ENCODE measurements at places on chromosomes 16 and 17.

- no peak for DNase-seq
These were observed at the start of gene APOBR for GRCh38 chr16:28494121-28494851. APOBR (plus strand) TSS chr16:28494643; CDS start chr16:28494682, 39 bp downstream.

DNA sequence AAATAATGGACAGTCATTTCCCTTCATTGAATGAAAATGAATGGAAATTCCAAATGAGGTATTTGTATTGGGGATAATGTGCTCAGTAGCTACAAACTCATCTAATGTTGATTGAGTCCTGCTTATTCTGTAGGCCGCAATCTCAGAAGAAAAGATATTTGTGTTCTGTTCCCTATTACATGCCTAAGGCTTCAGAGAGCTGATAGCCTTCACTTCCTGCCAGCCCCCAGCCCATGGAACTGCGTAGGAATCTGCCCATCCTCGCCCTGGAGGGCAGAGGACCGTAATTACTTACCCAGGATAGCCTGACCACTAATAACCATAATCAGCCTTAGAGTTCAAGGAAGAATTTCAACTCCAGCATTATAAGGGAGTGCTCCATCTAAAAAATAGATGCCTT lies 17.9 kb upstream of the SNTB2 start:
- DNase-seq: no peak

GRCh38 chr17:7367083-7367482 lies 12.1 kb downstream of the TMEM95 start:
- DNase-seq: no peak

- DNase-seq: no peak
These were observed 9.4 kb downstream of the GRIN2C start for GRCh38 chr17:74850310-74850709.

GRCh38 chr16:79183571-79183970 lies 417.0 kb downstream of the MAF start:
- DNase-seq: no peak

GRCh38 chr17:49213847-49214246 lies 3.3 kb downstream of the ABI3 start:
- DNase-seq: no peak

DNA sequence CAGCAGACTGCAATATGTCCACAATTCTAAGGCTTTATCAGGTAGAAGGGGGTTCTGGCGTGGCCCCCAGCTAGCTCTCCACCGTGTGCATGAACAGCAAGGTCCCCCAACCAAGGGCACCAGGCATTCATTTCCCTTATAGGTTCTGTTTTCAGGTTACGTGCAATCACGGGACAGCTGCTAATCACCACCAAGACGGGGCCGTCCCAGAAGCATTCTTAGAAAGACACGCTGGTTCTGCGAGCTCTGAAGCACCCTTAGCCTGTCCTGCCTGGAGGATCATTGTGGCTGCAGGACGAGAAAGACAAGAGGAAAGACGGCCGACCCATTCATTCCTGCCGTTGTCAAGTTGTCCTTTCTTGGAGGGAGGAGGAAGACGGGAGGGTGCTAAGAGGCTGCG lies 302.9 kb downstream of the SOX9 start:
- DNase-seq: no peak

DNA sequence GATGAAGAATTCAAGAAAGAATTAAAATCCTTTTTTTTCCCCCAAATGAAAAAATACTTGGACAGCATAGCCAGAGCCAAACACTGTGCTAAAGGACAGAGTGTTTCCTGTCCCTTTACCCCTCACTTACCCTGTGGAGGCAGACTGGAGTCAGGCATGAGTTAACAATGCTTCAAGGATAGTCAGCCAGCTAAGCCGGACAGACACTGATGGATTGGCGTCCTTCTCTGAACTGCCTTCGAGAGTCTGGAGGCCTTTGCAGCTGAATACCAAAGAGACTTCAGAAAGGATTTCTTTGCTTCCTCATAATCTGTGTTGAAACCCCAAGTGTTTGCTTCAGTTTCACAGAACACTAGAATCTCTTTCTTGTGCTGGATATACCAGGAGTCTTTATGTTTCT lies 4.6 kb downstream of the METTL9 start:
- DNase-seq: no peak

DNA sequence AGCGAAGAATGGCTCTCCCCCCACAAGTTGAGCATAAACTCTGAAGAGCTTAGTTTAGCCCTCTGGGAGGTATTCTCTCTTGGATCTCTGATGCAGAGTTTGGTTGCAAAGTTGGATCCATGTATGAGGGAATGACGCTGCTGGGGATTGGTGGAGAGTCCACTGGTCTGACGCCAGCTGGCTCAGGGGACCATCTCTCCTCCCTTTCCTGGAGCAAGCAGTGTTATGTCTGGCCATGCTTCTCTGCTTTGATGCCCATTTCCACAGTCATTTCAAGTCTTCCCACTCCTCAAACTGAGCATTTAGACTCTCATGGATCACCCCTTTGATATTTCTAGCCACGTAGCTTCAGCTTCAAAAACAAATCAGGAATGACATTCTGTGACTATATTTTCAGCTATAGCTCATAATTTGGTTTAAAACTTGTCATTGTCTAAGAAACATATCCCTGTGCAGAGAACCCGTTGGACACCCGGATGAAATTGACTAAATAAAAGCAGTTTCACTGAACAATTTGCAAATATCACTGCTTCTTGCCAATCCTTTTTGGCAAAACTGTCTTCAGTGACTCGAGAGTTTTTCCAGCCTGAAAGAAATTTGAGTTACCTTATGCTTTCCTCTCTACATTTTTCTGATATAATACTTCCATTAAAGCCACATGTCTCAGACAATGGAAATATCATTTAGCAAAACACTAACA lies 193.4 kb upstream of the CDH11 start:
- DNase-seq: no peak

DNA sequence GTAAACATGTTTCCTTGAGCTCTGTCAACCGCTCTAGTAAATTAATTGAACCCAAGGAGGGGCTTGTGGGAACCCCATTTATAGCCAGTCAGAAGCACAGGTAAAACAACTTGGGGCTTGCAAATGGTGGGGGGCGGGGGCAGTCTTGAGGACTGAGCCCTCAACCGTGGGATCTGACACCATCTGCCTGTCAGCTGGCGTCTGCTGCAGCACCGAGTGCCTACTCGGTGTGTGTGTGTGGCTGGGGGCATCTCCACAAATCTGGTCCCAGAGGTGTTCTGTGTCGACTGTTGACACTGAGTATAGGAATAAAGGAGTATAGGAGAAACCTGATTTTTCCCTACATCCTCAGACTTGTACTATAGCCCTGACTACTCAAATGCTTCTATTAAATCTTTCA lies 20.6 kb downstream of the CREBBP start:
- DNase-seq: no peak

DNA sequence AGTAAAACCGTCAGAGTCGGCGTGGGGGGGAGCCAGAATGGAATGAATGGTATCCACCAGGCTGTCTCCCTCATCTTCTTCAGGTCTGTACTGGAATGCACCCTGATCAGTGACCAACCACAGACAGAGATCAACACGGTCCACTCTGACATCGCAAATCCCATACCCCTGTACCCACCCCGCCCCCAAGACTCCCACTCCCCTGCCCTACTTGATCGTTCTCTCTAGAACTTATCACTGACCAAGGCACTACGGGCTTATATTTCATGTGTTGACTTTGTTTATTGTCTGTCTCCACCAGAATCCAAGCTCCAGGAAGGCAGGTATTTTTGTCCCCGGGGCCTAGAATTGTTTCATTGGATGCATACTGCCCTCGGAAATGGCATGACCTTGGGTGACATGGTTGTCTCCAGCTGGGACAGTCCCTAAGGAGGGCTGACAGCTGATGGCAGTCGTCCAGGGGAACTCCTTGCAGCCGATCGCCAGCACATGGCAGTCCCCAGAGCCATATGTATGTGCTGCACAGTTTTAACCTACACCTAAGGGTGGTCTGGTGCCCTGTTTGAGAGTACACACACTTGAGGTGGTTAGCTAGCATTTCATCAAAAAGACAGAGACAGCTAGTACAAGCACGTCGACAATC lies 526 bp upstream of the MFSD6L start:
- DNase-seq: no peak

DNA sequence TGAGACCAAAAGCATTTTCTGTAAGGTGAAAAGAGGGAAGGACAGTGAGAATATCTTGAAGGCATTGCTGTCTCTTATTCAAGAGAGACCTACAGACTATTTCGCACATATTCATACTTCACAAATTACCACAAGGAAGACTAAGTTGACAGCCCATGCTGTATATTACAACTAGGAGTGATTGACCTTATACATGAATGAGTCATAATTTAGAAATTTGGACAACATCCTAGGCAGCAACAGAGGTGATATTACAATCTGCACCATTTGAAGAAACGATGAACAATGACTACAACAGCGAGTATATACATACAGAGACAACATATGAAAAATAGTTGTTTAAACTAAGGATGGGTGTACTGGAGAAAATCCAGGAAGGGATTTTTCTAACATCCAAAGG lies 971.7 kb downstream of the CDH11 start:
- no peak for DNase-seq

- DNase-seq: no peak
These were observed 113.4 kb upstream of the CDH8 start for GRCh38 chr16:62149631-62150030.

DNA sequence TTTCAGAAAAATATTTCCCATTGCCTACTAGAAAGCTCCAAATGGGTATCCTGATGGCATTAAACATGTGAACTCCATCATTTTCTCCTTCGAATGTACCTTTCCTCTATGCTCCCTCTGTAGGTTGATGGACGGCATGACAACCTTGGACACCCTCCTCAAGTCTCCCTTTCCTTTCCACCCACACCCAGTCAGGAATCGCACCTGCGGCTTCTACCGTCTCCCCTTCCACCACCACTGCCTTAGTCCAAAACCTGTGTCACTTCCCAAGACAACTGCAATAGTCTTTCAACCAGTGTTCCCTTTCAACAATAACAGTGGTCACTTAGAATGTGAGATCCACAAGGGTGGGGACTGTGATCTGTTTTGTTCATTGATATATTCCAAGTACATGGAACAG lies 233.1 kb upstream of the AXIN2 start:
- no peak for DNase-seq

DNA sequence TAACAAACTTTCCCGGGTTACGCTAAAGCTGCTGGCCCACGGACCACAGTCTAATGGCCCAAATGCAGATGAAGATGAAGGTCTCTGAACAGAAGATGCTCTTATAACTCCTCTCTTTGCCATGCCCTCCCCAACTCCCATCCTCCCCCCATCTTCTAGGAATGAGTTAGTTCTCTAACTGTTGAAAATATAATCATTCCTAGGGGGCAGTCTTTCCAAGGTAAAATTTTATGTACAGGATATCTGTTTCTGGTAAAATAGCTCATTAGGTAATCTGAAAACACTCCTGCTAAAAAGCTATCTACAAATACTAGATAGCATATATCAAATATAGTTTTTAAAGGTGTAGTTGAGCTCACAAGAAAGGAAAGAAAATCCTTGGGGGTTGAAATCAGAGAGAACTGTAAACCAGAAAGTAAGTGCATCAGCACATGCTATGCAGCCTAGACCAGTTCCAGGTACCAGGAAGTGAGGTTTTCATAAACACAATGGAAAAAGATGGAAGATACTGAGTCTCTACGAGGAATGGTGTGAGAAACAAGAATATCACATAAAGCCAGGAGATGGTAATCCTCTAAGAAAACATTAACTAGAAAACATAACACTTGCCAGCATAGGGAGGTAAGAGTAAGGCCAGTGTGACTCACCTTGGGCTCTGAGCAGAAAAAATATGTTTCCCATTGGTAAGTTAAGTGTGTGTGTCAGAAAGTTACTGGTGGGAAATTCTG lies 38.1 kb downstream of the CMC2 start:
- DNase-seq: no peak

DNA sequence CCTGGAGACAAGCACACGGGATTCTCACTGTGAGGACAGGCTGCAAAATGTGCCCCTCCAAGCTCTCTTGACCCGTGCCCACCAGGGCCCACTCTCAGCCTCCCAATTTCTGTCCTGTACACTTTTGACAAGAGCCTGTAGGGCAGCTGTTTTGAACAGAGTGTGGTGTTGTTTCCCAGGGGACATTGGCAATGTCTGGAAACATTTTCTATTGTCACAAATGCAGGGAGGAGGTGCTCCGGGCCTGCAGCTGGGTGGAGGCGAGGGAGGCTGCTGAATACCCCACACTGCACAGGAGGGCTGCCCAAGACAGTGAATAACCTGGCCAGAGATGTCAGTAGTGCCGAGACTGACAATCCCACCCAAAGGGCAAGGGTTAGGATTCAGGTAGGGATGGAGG lies 10.5 kb downstream of the CEP295NL start:
- DNase-seq: no peak

GRCh38 chr17:76752006-76752405 lies 14.1 kb downstream of the MFSD11 start:
- DNase-seq: no peak

DNA sequence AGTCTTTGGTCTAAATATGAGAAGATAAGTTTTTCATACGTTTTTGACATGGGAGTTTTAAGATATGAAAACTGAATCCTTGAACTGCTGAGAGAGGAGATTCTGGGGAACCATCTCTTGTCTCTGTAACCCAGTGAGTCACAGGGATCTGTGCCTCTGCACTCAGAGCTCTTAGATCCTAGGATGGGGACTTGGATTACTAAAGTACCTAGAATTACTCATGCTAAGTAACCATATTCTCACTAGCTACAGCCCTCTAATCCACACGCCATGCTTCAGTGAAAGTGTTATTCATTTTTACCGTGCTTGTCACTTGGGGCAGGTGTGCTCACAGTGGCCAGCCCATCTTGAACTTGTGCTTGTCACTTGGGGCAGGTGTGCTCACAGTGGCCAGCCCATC lies 2.0 kb downstream of the MRM3 start:
- no peak for DNase-seq

- no peak for DNase-seq
These were observed 977.4 kb downstream of the KCNJ18 start for GRCh38 chr17:22669721-22670120.

GRCh38 chr17:59914274-59914854 lies 21.4 kb downstream of the RPS6KB1 start:
- peak; percentile 30 for DNase-seq

- DNase-seq: no peak
These were observed 21.9 kb upstream of the EFCAB13 start for GRCh38 chr17:47301831-47302230.

DNA sequence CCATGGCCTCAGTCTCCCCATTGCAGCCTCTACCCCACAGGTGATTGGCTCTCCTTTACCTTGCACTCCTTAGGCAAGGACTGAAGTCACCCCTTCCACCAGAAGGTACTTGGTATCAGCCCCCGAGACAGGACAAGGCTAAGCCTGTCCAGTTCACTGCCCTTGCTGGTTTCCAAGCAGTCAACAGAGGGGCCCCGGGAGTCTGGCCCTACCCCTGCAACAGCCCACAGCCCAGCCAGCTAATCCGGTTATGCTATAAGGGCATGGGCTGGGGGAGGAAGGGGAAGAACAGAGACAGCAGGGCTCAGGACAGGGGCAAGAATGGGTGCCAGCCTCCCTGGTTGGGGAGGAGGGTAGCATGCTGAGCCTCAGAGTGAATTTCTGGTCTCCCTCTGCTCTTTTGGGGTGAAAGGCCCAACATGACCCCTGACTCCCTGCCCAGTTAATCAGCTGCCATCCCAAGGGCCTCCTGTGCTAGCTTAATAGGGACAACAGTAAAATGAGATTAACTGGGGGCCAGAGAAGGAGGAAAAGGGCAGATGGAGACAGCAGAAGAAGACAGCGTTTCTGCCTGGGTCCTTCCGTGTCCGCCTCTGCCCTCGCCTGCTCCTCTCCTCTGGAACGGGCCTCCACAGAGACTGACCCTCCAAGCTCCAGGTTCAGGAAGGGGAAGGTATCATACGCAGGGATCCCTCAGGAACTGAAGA lies 10.7 kb downstream of the DLG4 start:
- no peak for DNase-seq
